Nephron progenitor cell (in vitro differentiated cells): ENCODE measurements at places on chromosomes 1 and 21.

GRCh38 chr1:225879521-225880221 lies 2.5 kb downstream of the TMEM63A start:
- H3K27me3 ChIP-seq: peaks cover 21% of the 10 kb centered on the region
- DNase-seq: no peak
- H3K4me1 ChIP-seq: peaks cover 56% of the 10 kb centered on the region
- no peaks in the 10 kb centered on the region for H3K36me3 ChIP-seq
- H3K27ac ChIP-seq: no peak overlapping the region

- H3K4me3 ChIP-seq: no peak overlapping the region
- no peak for DNase-seq
- no peak overlapping the region for H3K27ac ChIP-seq
- H3K27me3 ChIP-seq: peaks cover 2% of the 10 kb centered on the region
- H3K36me3 ChIP-seq: peaks cover 47% of the 10 kb centered on the region
- H3K4me1 ChIP-seq: no peaks in the 10 kb centered on the region
Observed at GRCh38 chr1:168000656-168001055, 63.8 kb upstream of the MPC2 start.

- H3K4me3 ChIP-seq: no peak overlapping the region
- DNase-seq: no peak
- no peaks in the 10 kb centered on the region for H3K36me3 ChIP-seq
Observed at GRCh38 chr1:192559115-192560006, 16.2 kb upstream of the RGS1 start.

DNA sequence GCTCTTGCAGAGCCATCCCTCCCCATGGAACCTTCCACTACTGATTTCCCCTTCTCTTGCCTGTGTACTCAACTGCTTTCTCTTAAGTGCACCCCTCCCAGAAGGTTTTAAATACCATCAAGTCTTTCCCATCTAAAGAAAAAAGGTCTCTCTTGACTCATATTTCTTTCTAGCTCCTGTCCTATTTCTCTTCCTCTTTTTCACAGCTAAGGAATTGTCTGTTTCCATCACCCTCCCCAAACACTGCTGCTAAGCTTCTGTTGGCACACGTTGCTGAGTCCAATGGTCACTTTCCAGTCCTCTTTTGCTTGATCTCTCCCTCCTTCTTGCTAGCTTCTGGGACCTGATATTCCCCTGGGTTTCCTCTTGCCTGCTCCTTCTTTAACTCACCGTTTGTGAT lies 13.3 kb upstream of the GNL2 start:
- H3K4me3 ChIP-seq: no peak overlapping the region
- H3K36me3 ChIP-seq: no peaks in the 10 kb centered on the region
- no peaks in the 10 kb centered on the region for H3K4me1 ChIP-seq
- no peak overlapping the region for H3K27ac ChIP-seq

- H3K27ac ChIP-seq: no peak overlapping the region
- peaks cover 10% of the 10 kb centered on the region for H3K4me1 ChIP-seq
- peaks cover 3% of the 10 kb centered on the region for H3K27me3 ChIP-seq
- peaks cover 12% of the 10 kb centered on the region for H3K36me3 ChIP-seq
- H3K4me3 ChIP-seq: no peak overlapping the region
Observed at GRCh38 chr1:156200044-156200443, 6.1 kb downstream of the SLC25A44 start.

DNA sequence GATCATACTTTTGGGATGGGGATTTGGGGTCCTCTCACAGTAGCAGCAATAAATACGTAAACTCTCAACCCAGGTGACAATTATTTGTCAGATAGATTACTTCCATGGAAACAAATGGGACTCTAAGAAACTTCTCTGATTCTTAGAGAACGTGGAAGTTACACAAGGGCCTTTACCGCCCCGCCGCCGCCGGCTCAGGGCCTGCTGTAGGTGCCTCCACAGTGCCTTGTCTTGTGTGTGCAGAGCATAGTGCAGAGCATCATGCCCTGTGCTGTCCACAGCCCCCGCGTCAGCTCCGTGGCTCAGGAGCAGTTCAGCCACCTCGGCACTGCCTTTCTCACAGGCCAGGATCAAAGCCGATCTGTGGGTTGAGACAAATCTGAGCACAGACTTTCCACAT lies 11.0 kb downstream of the ANKRD35 start:
- no peak overlapping the region for H3K4me3 ChIP-seq
- no peak for DNase-seq
- no peaks in the 10 kb centered on the region for H3K36me3 ChIP-seq

- H3K27me3 ChIP-seq: peaks cover 3% of the 10 kb centered on the region
- H3K4me3 ChIP-seq: no peak overlapping the region
- H3K36me3 ChIP-seq: no peaks in the 10 kb centered on the region
- no peak for DNase-seq
- H3K27ac ChIP-seq: no peak overlapping the region
- no peaks in the 10 kb centered on the region for H3K4me1 ChIP-seq
Observed at GRCh38 chr1:104746994-104747393, 997.3 kb downstream of the AMY1C start.

DNA sequence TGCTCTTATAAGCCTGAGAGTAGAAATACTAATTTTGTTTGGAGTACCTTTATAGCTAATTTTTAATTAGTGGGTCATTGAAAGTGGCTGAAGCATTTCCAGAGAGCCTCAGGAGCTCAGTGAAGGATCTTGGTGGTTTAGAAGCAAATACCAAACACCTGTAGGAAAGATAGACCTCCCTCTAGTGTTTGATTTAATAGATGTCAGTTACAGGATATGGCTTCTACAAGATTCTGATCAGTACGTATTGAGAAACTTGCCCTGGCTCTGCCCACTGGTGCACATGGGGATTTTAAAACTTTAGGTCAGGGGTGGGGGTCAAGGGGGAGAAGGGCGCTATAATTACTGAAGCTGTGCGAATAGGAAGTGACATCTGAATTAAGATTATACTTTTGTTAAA lies 122.2 kb downstream of the POU2F1 start:
- H3K27me3 ChIP-seq: peaks cover 2% of the 10 kb centered on the region
- H3K4me3 ChIP-seq: no peak overlapping the region
- peaks cover 13% of the 10 kb centered on the region for H3K4me1 ChIP-seq
- no peak overlapping the region for H3K27ac ChIP-seq
